ENCODE measurements at places on chromosomes 5 and 9. TPM values are rescaled to one million over a fixed set of nuclear protein-coding genes. Genes with fewer than 3 reads are reported as not detected.

DNA sequence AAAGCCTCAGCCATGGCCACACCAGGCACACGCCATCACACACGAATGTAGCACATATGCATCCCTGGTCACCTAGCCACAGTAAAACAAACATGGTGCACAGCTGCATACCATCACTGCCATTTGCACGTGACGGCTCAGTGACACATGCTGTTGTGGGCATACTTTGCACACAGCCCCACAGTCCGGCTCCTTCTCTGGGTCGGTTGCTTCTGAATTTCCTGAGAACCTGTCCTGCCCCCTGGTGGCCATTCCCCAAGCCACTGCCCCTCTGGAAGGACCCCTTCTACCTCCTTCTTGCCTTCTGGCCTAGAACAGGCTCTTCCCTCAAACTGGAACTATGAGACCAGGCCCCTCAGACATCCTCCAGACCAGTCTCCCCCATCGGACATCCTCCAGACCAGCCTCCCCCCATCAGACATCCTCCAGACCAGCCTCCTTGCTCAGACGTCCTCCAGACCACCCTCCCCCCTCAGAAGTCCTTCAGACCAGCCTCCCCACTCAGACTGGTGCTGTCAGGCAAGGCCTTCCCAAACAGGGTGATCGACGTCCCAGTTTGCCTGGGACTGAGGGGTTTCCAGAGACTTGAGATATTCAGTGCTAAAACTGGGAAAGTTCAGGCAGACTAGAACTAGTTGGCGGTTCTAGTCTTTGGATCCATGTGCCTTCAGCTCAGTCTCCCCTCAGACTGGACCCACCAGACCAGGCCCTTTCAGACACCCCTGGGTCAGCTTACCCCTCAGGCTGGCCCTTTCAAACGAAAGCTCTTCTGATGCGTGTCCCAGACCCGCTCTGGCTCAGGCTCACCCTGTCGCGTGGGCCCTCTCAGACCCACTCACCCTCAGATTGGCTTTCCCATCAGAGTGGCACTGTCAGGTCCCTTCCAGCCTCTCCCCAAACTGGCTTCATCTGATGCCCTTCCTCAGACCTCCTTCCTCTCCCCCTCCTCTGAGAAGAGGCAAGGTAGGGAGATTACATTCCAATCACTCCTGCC is 24.3 kb upstream of the ENHO start:
- DNase-seq, result peak; percentile 65

Gene PCDHB11
- total RNA-seq, result 5.1 TPM

GRCh38 chr5:127076315-127077129 is 3.2 kb upstream of the C5orf63 start:
- no peak for DNase-seq

Gene ORM2
- not detected for total RNA-seq

DNA sequence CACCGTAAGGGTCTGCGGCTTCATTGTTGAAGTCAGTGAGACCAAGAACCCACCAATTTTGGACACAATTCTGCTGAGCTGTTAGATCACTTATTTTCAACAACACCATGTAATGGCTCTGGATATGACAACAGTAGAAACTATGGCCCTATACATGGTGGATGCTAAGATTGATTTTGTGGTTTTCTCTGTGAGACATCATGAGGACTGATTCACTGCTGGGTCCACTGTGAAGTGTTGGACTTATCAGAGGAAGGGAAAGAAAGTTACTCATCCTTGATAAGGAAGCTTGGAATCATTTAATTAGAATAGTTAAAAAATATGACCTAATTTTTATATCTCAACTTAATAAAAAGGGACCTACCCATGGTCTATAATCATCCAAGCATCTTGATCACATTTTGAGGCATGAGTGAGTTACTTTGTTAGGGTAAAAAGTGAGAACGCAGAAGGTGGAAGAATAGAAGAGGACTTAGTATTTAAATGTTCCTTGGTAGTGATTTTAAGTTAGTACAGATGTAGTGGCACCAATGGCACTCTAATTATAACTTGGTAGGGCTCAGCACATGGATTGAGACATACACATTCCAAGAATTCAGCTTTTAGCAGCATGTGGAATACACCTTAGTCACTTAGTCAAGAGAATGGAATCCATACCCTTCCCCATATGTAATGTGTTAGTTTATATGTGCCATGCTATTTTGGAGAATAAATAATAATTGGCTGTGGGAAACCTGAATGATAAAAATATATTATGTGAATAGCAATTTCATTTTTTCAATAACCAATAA is 123.5 kb upstream of the CD180 start:
- DNase-seq, result no peak

Measured in umbilical cord (tissue), 2 donors.